ENCODE measurements at places on chromosomes 6 and 20.

GRCh38 chr20:3162080-3162611, 2.5 kb upstream of the FASTKD5 start:
- no peak for DNase-seq

GRCh38 chr20:32278199-32278643, 770 bp downstream of the KIF3B start:
- DNase-seq: no peak

- DNase-seq: peak; percentile 60
Measured at GRCh38 chr20:17530716-17531664, at the start of gene BFSP1. Gene BFSP1, minus strand, starts transcription at chr20:17531379. Its CDS starts 50 bp downstream, at chr20:17531329.

DNA sequence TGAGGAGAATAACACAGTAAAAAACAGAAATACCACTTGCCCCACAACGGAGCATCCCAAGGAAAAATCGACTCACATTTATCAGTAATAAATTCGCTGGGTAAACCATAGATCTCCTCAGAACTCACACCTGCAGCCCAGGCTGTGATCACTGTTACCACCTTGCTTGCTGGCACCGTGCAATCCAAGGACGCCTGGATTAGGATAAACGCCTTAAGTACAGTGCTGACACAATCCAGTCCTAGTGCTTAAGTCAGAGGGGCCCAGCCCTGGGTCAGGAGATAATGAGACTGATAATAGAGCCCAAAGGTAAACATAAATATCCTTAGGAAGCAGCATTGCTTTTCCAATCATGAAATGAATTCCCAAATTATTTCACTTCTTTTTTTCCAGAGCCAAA, 62.5 kb downstream of the EPB41L2 start:
- DNase-seq: no peak

DNA sequence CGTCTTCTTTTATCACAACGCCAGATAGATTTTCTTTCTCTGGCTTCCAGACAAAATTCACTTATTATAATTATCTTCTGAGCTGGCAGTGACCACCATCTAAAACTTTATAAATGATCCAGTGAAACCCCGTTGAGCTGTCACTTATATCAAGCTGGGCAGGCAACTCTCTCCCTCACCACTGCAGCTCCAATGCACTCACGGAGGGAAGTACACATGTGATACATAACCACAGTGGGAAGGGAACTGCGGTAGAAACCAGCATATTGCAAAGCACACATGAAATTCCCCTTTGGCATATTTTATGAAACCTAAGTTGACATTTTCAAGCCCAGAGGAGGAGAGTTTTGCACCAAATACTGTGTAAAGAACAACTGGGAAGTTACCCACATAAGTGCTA, 536.9 kb downstream of the HACE1 start:
- DNase-seq: no peak

DNA sequence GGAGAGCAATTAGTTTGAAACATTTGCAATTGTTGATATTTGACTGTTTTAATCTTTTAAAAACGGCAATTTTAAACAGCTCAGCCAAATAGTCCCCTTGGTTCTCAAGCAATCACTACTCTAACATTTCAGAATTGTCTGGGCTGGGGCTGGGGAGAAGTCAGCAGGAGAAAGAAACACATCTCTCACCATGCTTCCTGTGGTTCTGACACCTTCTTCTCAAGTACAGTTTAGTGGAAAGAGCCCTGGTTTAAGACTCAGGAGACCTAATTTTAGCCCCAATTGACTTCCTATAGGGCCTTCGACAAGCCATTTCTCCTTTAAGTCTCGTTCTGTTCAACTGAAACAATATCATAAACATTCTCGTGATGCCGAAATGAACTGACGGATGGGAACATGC, 168.4 kb upstream of the CDYL start:
- no peak for DNase-seq

- DNase-seq: no peak
Measured at GRCh38 chr6:10561611-10562199, 40.6 kb downstream of the GCNT2 start.

GRCh38 chr20:36050436-36051317, 82.3 kb downstream of the CNBD2 start:
- peak; percentile 85 for DNase-seq

GRCh38 chr6:165766457-165766856, 103.4 kb upstream of the PDE10A start:
- DNase-seq: no peak

DNA sequence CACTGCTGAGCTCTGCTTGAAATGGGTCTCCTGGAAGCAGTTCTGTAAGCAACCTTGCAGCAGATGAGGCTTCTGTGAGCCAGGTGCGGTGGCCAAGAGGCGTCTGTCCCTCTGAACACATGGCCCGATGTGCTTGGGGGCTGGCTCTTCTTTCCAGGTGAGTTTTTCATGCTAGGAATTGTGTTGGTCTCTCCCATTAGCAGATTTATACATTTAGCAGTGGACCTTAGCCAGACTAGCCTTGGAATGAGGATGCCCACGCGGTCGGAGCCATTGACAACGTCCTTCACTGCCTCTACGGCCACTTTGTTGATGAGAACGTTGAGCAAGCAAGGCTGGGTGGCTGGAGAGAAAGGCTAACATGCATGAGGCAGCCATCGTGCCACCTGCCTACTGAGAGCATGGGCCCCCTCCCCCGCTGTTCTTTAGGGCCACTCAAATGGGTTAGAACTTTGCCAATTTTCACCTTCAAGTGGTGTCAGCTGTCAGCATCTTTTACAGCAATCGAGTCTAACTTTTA, 33.5 kb downstream of the ERMARD start:
- no peak for DNase-seq

DNA sequence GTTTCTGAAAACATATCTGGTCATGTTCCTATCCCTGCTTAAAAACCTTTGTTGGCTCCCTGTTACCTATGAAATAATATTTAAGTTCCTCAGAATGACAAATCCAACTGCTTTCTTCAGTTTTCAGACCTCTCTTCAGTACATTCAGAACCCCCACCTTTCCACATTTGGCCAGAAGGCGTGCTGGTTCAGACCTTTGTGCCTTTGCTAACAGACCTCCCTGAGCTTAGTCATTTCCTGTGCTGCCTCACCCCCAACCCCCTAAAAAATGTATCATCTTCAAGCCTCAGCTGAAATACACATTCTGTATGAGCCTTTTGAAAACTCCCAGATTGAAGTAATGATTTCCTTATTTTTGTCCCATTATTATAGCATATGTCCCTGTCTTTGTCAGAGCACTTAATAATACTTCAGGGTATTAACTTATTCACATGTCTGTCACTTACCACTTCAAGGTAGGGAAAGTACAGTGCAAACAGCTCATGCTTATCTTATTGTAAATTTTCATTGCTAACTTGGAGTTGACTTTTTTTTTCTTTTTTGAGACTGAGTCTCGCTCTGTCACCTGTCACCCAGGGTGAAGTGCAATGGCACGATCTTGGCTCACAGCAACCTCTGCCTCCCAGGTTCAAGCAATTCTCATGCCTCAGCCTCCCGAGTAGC, 19.7 kb downstream of the FAM217A start:
- DNase-seq: no peak

GRCh38 chr20:41509316-41510200, 108.6 kb downstream of the CHD6 start:
- peak; percentile 32 for DNase-seq

- no peak for DNase-seq
Measured at GRCh38 chr20:44297721-44298120, 13.3 kb downstream of the FITM2 start.

DNA sequence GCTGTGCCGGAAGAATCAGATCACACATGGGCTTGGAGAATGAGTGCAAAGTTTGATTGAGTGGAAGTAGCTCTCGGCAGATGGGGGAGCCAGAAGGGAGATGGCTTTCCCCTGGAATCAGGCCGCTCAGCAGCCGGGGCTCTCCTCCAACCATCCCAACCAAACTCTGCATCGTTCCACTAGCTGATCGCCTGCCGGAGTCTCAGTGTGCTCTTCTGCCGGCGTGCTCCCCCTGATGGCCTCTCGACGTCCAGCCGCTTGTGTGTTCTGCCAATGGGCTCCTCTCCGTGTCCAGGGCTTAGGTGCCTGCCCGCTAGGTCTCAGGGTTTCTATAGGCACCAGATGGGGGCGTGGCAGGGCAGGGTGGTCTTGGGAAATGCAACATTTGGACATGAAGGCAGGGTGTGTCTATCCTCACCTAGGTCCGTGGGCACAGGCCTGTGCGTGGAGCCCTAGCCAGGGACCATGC, 4.9 kb upstream of the BIRC7 start:
- no peak for DNase-seq

DNA sequence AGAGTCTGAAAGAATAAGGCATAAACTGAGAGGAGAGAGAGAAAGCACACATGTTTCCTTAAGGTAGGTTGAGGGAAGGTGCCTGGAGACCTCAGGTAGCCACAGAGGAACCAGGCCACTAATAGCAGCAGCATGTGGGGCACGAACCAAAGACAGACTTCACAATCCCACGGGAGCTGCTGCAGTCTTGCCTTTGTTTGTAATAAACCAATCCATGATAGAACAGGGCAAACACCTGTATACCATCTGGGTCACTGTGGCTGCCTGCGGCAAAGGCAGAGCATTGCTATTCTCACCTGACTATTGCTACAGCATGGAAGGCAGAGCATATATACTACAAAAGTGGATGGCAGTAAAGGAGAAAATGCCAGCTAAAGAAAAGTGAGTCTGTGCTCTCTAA, 36.3 kb downstream of the HEBP2 start:
- DNase-seq: no peak

DNA sequence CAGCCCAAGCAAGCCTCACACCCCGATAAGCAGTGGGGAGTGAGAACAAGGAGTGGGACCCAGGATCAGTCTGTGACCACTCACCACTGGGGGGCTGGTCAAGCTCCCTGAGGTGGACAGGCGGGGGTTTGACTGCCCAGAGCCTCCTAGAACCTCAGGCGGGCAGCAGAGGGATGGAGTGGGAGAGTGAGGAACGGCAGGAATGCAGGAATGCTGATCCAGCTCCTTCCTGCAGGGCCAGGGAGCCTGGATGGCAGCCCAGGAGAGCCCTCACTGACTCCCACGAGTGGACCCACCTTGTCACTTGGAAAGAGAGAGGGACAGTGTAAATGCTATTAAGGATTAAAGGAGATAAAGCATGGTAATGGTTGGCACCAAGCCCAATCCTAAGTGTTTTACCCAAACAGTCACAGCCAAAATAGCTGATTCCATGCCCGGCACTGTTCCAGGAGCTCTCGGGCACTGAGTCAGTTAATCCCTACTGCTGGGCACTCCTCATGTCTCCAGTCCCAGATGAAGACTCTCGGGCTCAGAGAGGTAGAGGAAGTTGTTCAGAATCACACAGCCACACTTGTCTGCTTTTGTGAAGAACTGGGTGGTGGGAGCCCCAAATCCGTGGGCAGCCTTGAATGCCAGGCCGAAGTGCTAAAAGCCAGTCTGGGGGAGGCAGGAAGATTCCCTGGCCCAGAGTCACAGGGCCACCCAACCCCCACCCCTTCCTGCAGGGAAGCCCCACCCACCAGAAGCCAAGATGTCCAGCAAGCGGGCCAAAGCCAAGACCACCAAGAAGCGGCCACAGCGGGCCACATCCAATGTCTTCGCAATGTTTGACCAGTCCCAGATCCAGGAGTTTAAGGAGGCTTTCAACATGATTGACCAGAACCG, 3.1 kb downstream of the MYL9 start:
- DNase-seq: no peak

DNA sequence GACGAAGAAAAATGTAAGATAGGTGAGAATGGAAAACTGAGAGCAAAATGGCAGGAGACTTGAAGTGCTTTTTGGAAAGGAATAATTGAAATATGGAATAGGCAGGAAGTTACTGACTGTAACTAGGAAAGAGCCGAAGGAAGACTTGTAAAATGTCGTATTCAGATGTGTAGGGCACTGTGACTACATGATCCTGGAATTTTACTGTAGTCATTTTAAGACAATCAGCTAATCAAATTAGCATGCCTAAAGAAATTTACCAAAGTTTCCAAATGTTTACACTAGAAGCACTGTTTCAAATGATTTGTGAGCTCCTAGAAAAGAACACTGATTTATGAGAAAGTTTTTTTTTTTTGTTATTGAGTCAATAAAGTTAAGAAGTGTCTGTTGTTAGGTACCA, 21.2 kb upstream of the ADIG start:
- DNase-seq: no peak

DNA sequence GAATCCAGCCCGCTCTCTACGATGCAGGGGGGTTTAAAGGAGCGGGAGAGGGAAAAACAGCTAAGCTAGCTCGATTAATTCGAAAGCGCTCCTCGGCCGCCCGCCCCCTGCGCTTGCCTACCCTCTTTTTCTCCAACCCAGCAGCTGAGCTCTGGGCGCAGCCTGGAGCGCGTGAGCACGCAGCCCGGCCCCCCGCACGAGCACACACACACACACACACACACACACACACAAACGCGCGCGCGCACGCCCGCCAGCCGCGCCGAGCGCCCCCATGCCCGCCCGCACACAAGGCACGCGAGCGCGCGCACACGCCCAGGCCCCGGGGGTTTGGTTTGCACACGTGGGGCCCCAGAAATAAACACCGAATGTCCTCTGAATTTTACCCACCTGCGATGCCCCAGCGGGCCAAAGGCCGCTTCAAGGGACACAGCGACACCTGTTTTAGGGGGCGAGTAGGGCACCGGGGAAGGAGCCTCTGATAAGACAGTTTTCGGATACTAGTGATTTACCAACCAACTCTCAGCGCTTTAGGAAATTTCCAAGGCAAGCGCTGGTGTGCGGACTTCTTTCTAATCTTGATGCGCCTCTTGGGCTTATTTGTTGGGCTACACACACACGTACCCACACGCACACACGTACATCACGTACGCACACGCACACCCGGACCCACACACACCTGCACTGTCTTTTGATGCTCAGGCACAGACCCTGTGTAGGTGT, 802 bp upstream of the NRN1 start:
- DNase-seq: peak; percentile 21

DNA sequence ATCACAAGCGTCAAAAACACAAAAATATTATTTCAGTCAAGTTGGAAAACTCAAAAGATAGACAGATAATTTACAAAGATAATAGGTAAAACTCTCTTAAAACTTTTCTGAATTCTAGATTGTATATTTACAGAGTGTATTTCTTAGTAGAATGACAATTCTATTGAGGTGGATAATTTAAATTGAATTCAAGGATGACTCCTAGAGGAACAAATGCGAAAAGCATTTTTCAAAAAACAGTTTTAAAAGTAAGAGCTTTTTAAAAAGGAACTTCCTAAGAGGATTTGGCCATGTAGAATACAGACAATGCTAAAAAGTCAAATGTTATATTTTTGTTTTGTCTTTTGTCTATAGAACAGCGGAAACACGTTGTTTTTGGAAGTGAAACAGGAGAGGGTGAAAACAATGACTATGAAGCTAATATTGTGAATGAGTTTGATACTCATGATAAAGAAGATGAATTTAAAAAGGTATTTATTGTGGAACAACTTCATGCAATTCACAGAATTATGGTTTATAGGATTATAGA, 90.1 kb downstream of the DNAH8 start:
- no peak for DNase-seq
